Thoracic aorta (tissue), 2 donors: ENCODE measurements at places on chromosomes 12 and 14.

DNA sequence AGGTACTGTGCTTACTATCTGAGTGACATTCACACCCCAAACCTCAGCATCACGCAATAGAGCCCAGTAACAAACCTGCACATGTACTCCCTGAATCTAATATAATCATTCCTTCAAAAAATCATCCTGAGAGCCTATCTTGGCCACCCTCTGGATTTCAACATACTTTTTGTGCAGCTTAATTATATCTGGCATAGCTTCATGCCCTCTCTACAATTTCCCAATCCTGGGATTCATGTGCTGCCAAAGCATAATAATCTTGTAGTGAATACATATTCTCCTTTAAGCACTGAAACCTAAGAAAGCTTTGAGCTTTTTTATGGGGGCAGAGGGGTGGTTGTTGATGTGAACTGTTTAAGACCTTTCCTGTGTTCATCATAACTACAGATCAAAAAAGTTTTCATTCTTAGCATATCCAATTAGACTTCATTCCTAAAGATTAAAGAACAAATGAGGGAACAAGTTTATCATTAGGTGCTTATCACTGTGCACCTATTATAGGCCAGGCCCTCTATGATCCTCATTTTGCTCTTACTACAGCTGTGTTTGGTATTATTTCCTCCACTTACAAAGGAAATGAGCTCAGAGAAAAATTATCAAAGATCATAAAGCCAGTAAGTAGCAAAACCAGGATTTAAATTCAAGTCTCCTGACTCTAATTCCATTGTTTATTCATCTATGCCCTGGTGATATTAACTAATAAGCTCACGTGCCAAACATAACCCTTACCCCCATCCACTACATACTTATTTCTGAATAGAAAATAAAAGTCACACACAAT lies 51.2 kb downstream of the SINHCAF start:
- DNase-seq, result no peak

- no peak for DNase-seq
Observed at GRCh38 chr12:2053691-2054090, 904 bp downstream of the CACNA1C start.

GRCh38 chr12:74794522-74794921 lies 256.9 kb downstream of the ATXN7L3B start:
- DNase-seq, result no peak

- DNase-seq, result no peak
Observed at GRCh38 chr14:20376071-20376588, 32.7 kb downstream of the PARP2 start.

- no peak for DNase-seq
Observed at GRCh38 chr14:84483072-84483420, 1046.9 kb upstream of the FLRT2 start.

DNA sequence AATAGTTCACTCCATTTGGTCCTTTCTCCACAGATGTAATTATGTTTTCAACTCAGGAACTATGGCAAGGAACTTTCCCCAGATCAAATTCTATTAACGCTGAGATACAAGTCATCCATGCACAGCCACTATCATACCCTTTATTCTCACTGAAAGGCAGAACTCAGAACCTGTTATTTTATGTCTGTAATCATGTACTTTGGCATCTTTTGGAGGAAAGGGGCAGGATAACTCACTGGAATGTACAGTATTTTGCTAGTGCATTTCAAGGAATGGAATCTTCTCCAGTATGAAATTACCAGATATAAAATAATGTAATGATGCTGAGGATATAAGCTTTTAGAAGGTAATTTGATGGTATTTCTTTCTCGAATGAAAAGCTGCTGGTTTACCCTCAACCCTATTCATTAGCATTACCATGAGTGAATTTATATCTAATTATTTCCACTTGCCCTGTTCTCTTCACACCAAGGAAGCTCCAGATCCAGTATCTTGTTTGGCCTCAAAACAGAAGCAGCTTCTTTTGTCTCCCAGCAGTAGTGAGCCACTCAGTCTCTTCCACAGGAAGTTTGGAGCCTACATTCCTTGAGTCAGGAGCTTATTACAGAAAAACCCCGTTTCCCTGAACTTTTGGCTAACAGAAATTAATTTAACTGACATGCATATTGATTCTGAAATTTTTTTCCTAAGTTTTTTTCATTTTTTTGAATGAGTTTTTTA lies 10.0 kb upstream of the AMHR2 start:
- DNase-seq, result no peak

DNA sequence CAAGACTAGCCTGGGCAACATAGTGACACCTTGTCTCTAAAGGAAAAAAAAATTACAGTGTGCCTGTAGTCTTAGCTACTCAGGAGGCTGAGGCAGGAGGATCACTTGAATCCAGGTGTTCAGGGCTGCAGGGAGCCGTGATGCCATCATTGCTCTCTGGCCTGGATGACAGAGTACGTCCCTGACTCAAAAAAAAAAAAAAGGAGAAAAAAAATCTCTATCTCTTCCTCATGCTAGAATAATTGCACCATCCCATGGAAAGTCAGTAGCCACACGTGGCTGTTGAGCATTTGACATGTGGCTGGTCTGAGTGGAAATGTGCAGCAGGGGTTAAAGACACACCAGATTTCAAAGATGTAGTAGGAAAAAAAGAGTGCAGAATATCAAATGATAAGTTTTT lies 3.8 kb downstream of the RILPL1 start:
- DNase-seq, result no peak

GRCh38 chr12:19404242-19404880 lies 34.9 kb upstream of the AEBP2 start:
- no peak for DNase-seq

DNA sequence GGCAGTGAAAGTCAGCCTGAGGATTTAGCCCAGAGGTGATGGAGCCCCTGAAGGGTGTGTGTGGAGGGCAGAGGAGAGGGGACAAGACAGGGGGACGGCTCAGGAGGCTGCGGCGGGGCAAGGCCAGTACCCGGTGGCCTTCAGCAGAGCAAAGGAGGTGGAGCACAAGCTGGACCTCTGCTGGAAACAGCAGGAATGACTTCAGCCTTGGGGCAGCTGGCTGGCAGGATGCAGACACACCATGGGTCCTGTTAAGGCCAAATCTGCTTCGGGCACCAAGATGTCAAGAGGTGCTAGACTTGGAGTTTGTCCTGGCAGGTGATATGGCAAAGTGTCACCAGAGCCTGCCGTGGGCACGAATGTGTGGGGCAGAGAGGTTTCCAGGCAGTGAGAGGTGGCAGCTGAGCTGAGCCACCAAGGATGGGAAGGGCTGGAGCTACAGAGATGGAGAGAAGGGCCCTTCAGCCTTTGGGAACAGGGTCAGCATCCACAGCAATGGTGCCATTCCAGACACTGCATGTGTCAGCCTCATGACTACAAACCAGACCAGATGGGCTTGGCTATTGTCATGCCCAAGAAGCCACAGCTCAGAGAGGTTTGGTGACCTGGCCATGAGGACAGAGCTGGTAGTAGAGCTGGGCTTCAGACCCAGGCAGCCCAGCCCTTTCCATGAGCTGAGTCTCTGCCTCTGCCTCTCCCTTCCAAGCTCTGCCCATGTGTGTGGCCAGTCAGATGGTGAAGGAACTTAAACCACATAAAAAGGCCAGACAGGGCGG lies 91.9 kb downstream of the LGMN start:
- no peak for DNase-seq

DNA sequence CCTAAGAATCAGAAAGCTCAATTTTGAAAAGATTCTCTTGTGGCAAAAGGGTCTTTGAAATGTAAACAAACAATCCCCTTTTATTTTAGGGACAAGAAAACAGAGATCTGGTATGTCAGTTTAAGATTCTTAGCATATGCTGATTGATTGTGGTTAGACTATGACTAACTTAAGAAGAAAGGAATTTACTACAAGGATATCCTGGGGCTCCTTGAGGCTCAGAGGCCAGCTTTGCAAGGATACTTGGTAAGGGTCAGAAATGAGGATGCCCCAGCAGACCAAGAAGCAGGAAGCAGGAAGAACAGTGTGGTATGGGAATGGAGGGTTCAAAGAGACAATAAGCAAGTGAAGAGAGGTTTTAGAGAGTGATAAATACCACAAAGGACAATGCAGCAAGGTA lies 474.6 kb downstream of the ETNK1 start:
- no peak for DNase-seq

DNA sequence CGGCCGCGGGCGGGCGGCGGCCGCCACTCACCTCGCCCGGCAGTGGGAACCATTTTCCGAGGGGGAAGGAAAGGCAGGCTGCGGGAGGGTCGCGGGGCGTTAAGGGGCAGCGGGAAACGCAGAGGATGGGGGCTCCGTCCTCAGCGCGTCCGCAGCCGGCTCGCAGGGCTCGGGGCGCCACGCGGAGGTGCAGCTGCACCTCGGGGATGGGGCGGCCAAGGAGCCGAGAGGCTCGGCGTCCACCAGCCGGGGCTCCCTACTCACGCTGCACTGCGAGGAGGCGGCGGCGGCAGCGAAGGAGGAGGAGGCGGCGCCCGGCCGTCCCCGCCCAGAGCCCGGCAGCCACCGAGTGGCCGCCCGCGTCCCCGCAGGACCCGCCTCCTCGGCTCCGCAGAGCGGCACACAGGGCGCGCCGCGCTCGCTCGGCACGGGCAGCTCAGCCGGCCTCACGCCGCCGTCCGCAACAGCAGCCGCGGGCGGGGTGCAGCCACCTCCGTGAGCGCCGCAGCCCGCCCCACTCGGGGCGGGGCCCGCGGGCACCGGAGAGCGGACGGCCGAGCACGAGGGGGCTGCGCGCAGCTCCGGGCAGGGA lies at the start of gene ATP2B1:
TSS of gene ATP2B1 (minus strand) at position 274 of the 592 bp plus-strand sequence. CDS start 52,952 bp downstream, outside the sequence.
- DNase-seq, result peak; percentile 19

GRCh38 chr12:87943762-87944161 lies 85.4 kb downstream of the C12orf50 start:
- DNase-seq, result no peak

- DNase-seq, result no peak
Observed at GRCh38 chr14:28766469-28766955, at the start of gene FOXG1. Gene FOXG1, plus strand, starts transcription at chr14:28766787. Its CDS starts 493 bp downstream, at chr14:28767280.

- no peak for DNase-seq
Observed at GRCh38 chr12:53160673-53161072, 19.8 kb upstream of the ZNF740 start.

- no peak for DNase-seq
Observed at GRCh38 chr12:118813778-118814357, 167.5 kb upstream of the SRRM4 start.

DNA sequence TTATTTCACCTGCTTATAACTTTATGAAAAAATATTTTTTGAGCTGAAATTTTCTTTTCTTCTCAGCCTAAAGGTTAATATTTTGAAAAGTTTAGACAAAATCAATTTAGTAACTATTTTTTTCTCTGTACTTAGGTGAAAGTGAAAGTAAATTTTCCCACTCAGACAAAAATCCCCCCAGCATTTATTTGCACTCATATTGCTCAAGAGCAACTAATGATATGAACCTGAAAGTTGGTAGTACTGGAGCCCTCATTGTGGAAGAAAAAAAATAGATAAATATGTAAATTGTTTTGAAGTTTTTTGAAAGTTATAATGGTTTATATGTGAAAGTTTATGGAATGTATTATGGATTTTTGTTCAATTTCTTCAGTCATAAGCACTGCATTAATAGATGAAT lies 1005.9 kb upstream of the ATXN7L3B start:
- no peak for DNase-seq

- no peak for DNase-seq
Observed at GRCh38 chr14:77027538-77028383, 747 bp downstream of the IRF2BPL start.

- DNase-seq, result no peak
Observed at GRCh38 chr14:73778736-73779135, 64.6 kb upstream of the PNMA1 start.

DNA sequence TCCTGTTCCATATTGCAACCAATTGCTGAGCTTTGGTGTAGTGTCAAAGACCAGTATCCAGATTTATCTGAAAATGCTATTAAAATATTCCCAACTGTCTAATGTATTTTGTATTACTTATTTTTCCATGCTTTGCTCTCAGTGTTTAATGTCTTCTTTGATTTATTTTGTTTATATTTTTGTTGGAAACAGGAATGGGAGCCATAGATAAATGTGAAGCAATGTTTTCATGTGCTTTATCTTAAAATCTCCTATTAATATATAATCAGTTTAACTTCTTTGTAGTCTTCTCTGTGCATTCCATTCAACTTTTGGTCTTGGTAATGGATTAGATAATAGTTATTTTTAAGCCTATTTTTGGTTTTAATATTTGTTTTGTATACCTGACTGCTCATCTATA lies 8.8 kb downstream of the RAP1B start:
- no peak for DNase-seq

DNA sequence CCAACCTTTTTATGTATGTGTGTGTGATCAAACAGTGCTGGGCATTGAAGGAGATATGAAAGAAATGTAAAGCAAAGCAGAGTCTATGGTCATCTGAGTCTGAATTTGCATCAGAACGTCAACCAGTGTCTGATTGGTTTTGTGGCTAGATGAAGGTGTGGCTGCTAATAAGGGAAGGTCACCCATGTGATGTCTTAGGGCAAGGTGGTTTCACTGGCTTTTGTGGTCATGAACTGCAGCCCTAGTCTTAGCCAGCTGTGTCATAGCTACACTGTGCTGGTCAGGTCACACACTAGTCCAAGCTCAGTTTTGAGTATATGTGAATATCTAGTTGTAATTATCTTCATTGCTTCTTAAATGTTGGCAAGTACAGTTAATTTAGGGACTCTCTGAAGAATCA lies 105.8 kb downstream of the TGFB3 start:
- DNase-seq, result no peak

DNA sequence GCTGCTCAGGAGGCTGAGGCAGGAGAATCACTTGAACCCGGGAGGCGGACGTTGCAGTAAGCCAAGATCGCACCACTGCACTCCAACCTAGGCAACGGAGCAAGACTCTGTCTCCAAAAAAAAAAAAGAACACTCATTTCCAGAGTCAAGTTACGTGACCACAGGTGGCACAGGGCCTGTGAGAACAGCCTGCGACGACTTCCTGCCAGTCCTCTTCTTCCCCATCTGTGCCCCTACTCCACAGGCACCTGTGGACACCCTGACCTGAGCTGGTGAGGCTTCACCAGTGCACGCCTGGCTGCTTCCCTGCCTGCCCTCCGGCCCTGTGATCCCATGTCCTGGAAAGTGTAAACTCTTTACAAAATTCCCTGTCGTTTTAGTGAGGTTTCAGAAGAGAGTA lies 77.7 kb downstream of the PPP2R5C start:
- no peak for DNase-seq

DNA sequence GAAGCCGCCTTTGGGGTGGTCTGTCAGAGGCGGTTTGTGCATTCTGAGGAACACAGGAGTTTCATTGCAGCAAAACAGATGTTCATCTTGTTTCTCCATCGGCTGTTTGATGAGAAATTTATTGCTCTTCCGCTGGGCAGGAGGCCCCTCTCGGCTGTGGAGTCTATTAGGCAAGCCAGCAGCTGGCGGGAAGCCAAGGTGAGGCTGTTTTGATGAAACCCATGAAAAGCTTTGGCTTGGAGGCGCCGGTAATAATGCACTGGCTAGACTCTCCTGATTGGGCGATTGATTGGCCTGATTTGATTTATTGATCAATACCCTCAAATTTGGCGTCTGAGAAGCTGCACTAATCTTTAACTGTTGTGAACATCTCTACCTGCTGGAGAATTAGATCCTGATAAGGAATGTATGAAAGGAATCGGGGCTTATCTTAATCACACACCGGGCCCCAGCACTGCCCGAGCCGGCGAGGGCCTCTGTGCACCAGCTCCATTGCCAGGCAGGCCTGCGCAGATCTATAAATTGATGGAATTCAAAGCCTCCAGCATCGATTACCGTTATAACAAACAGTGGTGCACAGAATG lies 187.7 kb downstream of the PHETA1 start:
- DNase-seq, result peak; percentile 14
